ENCODE measurements at places on chromosomes 7 and 10.

GRCh38 chr7:45456747-45457524 lies 117.2 kb upstream of the ADCY1 start:
- peak; percentile 71 for DNase-seq

DNA sequence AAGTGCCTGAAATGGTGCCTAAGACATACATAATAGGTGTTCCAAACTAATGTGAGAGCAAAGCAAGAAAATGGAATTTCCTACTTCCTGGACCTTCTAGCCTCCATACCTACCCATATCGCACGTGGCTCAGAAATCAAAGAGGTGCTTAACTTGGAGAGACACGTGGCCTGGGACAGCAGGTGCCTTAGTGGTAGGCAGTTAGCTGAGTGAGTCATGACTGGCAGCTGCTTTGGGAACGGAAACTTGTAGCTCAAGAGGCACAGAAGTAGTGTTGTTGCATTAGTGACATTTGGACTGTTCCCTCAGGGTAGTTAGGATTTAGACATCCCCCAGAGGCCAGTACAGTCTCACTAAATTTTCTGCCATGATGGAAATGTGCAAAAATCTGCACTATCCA lies 12.0 kb upstream of the BMPER start:
- no peak for DNase-seq

- DNase-seq, result no peak
Observed at GRCh38 chr7:64037095-64037494, 8.1 kb upstream of the ZNF727 start.

GRCh38 chr10:124898471-124898870 lies 43.5 kb upstream of the ZRANB1 start:
- DNase-seq, result no peak

GRCh38 chr10:70222340-70222794 lies 10.9 kb downstream of the PPA1 start:
- no peak for DNase-seq

- DNase-seq, result no peak
Observed at GRCh38 chr7:36514289-36515243, 124.9 kb downstream of the ANLN start.

- no peak for DNase-seq
Observed at GRCh38 chr7:28266402-28266801, 85.8 kb upstream of the JAZF1 start.

DNA sequence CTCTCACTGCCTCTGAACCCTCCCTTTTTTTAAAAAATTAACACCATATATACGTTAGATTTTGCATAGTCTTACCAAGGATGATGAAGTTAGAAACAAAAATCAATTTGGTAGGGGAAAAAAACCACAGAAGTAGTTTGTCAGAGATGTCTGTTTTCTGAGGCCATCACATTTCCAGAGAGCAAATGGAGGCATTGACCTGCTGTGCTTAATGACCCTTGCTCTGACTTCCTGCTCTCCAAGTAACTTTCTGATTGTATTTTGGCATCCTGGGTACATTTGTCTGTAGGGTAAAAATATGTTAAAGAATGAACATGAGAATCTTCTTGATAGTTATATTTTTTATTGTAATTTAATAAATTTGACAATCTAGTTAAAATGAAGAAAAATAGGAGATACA lies 140.2 kb downstream of the LCOR start:
- DNase-seq, result no peak

GRCh38 chr7:143953421-143953820 lies 1.2 kb upstream of the OR2F1 start:
- DNase-seq, result no peak

GRCh38 chr7:16982640-16983350 lies 101.0 kb upstream of the AGR3 start:
- DNase-seq, result peak; percentile 70

GRCh38 chr10:28463676-28464395 lies 69.1 kb upstream of the WAC start:
- no peak for DNase-seq

GRCh38 chr7:641269-641671 lies 85.2 kb upstream of the DNAAF5 start:
- DNase-seq, result no peak

GRCh38 chr10:34003561-34003960 lies 669.1 kb upstream of the NRP1 start:
- DNase-seq, result no peak

GRCh38 chr10:133124357-133125211 lies 35.4 kb upstream of the KNDC1 start:
- peak; percentile 60 for DNase-seq

GRCh38 chr7:111393011-111393754 lies 169.1 kb downstream of the IMMP2L start:
- DNase-seq, result peak; percentile 86

- DNase-seq, result no peak
Observed at GRCh38 chr7:70635633-70636032, 496.3 kb upstream of the GALNT17 start.

GRCh38 chr10:42932735-42933447 lies 144.0 kb upstream of the RET start:
- DNase-seq, result no peak

GRCh38 chr7:16504019-16504418 lies 22.6 kb upstream of the LRRC72 start:
- peak; percentile 69 for DNase-seq

DNA sequence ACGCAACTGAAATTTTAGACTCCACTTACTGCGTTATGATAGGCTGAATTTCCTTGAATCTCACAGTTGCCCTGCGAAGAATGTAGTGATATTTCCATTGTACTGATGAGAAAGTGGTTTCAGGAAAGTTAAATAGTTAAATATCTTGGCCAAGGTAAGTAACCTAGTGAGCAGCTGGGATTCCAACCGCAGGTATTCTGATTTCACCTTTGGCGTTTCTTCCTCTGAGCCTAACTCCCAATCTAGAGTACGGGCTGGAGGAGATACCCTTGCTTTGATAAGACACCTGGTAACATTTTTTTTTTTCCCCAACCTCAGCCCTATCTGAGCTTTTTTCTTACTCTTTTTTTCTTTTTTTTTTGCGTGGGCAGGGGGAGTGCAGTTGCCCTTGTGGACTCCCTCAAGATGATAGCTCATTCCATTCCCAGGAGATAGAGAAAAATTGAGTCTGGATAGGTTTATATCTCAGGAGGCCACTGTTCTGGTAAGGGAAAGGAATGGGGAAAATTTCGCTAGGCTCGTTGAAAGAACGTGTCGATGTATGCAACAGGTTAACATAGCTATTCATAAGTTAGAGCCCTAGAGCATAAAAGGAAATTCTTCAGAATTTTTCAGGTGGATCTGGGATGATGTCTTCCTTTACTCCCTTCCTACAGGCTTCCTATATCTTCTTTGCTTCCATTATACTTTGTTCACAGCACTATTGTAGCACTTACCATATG lies 3.1 kb upstream of the TAS2R38 start:
- DNase-seq, result no peak

GRCh38 chr10:71608819-71609768 lies 110.5 kb downstream of the C10orf105 start:
- peak; percentile 84 for DNase-seq

All from astrocyte of the hippocampus (primary cell).